ENCODE measurements at places on chromosomes 3 and 15. TPM values are rescaled to one million over a fixed set of nuclear protein-coding genes. Genes with fewer than 3 reads are reported as not detected.

The EIF1B gene
- 16.0 TPM for total RNA-seq

The NANOGP8 gene
- total RNA-seq, result 221 TPM

- no peak for DNase-seq
Observed at GRCh38 chr3:63990733-63991132, 32.6 kb downstream of the PSMD6 start.

- no peak for DNase-seq
Observed at GRCh38 chr3:160831401-160831800, 75.4 kb downstream of the PPM1L start.

DNA sequence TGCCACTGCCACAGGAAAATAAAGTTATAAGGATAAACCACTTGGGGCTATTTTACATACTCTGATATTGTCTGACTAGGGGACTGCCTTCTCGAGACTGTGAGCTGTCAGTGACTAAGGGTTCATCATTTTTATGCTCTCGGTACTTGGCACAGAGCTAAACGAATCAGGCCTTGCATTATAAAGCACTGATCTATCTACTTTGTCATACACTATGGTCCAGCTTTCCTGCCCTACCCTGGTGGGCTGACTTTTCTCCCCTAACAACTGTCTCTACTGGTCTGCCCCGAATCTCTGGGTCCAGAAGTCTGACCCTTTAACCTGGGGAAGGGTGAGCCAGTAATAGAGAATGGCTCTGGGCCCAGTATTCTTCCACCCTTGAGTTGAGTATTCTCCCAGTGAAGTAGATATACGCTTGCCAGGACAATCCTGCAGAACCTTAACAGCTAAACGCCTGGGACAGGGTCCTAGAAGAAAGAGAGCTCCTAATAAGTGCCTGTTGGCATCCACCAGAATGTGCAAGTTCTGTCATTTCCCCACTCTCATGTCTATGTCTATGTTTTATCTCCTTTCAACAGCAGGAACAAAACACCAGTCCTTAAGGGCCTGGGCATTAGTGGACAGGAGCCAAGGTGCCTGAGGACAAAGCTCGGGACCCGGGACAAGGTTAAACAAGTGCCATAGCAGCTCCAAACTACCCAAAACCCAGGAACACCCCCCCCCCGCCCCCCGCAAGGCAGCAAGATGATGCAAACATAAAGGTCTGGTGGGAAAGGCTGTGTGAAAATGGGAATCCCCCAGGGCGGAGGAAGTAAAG is 1.2 kb downstream of the LARP6 start:
- no peak for DNase-seq

DNA sequence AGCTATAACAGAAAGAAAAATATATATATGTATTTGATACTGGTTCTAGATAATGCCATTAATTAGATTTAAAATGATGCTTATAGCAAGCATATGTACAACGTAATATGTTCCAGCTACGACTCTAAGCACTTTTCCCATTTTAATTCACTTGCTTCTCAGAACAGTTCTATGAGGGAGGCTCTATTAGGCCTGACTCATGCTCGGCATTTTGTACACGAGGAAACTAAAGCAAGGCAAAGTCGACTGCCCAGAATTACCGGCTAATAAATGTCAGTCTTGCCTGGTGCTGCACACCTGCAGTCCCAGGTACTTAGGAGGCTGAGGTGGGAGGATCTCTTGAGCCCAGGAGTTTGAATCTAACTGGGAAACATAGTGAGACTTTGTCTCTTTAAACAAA is 106.0 kb downstream of the PTPRG start:
- DNase-seq, result no peak

GRCh38 chr3:10280177-10280529 is 12.6 kb downstream of the GHRL start:
- DNase-seq, result no peak

DNA sequence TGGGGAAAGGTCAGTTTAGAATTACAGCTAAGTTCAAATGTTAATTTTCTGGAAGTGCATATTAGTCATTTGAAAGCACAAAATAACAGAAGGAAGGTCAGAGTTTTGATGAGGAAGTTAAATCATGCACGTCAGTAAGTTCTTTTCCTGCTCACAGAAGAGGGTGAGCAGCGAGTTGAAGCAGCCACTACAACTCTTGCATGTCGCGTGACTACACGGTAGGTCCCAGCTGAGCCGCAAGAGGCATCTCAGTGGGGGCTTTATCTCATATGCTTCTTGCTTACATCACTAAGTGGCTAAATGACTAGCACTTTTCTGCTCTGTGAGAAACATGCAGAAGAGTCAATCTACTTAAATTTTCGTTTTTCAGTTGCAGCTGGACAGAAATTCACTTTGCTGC is 21.3 kb upstream of the SEC62 start:
- no peak for DNase-seq
